ENCODE measurements at places on chromosomes 12 and 14.

DNA sequence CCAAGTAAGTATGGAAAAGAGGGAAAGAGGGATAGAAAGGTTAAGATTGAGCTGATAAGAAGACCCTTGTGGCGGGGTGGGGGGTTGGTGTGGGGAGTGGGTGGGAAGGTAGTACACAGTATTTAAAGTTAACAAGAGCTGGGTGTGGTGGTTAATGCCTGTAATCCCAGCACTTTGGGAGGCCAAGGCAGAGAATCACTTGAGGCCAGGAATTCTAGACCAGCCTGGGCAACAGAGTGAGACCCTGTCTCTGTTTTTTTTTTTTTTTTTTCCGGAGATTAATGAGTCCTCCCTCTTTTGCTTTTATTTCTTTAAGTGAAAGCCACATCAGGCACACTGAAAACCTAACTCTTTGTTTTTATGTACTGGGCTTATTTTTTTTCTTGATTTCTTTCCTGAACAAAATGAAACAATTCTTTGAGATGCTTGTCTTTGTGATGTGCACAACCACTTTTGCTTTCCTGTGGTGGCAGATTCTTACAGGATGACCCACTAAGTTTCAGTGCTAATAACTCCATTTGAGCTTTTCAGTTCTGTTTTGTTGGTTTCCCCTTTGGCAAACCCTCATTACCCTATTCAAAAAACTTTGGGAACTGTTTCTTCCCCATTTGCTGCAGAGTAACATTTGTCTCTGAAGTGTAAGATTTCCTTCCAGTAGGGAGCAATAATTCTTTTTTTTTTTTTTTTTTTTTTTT lies 54.8 kb downstream of the WNK1 start:
- no peak for DNase-seq

- peak; percentile 81 for DNase-seq
These were observed 1352.9 kb downstream of the TMEM121 start for GRCh38 chr14:106879241-106879640.

DNA sequence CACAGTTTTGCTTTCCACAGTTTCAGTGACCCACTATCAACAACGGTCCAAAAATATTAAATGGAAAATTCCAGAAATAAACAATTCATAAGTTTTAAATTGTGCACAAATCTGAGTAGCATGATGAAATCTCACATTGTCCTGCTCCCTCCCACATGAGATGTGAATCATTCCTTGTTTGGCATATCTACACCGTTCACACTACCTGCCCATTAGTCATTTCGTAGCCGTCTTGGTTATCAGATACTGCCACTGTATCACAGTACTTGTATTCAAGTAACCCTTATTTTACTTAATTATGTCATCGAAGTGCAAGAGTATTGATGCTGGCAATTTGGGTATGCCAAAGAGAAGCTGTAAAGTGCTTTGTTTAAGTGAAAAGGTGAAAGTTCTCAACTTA lies 145.3 kb downstream of the SLC5A8 start:
- no peak for DNase-seq

DNA sequence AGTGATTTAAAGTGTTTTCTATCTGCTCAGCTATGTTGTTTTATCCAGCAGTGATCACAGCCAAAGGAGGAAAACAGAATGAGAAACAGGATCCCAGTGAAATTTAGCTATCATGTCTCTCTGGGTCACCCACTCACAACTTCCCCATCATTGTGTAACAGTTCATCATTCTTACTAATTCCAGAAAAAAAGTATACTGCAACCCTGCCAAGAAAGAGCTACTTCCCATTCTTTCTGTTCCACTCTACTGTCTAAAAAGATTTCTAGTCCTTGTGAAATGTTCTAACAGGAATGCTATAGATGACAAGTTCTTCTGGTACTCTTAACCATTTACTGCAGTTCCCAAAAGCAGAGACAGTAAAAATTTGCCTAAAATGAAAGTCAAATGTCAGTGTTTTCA lies 39.2 kb upstream of the CD163 start:
- DNase-seq: no peak

DNA sequence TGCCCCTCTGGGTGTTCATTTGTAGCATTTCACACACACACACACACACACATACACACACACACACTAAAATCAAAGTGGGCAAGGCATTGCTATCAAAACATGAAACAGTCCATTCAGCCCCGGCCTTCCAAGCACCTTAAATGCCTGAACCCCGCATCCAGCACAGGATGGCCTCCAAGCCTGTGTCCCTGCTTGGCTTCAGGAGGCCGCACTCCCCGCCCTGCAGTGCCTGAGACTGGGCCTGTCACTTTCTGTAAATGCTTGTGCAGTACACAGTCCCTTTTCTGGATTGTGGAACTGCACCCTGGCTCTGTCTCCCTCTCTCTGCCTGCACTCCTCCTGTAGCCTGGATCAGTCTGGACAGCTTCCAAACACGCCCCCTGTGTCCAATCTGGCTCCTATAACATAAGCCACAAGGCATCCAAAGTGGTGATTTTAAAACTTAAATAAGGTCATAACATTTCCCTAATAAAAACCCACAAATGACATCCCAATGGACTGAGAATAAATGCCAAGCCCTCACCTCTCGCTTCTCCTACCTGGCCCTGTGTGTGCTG lies 972.2 kb upstream of the TMEM132C start:
- DNase-seq: no peak

DNA sequence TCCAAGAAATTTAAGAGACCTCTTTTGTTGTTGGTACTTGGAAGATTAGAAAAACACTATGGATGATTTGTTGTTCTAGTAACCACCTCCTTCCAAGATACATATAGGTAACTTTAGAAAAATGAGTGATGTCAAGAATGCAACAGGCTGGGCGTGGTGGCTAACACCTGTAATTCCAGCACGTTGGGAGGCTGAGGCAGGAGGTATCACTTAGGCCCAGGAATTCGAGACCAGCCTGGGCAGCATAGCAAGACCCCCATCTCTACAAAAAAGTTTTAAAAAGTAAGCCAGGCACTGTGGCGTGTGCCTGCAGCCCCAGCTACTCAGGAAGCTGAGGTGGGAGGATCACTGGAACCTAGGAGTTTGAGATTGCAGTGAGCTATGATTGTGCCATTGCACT lies 97.8 kb downstream of the PCNX1 start:
- no peak for DNase-seq

DNA sequence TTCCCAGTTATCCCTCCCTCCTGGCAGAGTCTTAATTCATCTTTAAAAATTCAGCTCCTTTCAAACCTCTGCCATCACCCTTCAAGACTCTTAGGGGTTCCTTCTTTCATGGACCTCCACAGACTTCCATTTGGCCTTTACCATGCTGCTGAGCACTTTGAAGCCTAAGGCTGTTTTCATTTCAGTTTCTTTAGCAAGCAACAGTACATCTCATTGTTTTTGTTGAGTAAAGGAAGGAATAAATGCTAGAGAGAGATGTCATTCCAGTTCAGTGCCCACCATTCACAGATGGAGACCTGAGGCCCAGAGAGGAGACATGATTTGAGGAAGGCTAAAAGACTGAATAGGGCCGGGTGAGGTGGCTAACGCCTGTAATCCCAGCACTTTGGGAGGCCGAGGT lies 1.3 kb upstream of the GAS2L3 start:
- DNase-seq: no peak

DNA sequence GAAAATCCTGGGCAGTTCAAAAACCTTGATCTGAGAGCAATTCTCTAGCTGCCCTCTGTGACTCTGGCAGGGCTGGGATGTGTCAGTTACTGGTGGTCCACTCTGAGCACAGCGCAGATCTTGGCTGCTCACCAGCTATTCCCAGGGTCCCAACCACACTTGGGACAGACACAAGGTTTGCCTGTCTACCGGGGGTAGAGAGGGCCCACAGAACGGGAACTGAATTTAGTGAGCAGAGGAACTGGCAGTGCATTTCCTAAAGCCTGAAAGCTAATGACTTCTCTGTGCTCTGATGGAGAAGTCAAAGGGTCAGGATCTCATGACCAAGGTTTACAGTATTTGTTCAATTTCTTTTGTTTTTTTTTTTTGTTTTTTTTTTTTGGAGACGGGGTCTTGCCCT lies 2.6 kb downstream of the PDE6H start:
- peak; percentile 62 for DNase-seq

DNA sequence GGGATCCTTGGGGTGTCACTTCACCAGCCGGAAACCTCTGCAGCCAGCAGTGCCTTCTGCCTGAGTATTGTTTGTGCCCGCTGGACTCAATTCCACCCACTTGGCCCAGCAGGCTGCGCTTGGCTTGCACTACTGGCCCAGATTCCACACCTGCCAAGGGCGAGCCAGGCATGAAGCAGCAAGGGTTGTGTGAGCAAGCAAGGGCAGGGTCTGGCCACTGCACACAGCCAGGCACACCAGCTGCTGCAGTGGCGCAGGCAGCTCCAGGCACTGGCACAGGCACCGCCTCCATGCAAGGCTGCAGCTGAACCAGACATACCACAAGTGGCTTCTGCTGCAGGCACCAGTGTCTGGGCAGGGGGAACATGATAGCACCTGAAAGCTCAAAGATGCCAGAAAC lies 99.5 kb downstream of the NUAK1 start:
- DNase-seq: no peak

DNA sequence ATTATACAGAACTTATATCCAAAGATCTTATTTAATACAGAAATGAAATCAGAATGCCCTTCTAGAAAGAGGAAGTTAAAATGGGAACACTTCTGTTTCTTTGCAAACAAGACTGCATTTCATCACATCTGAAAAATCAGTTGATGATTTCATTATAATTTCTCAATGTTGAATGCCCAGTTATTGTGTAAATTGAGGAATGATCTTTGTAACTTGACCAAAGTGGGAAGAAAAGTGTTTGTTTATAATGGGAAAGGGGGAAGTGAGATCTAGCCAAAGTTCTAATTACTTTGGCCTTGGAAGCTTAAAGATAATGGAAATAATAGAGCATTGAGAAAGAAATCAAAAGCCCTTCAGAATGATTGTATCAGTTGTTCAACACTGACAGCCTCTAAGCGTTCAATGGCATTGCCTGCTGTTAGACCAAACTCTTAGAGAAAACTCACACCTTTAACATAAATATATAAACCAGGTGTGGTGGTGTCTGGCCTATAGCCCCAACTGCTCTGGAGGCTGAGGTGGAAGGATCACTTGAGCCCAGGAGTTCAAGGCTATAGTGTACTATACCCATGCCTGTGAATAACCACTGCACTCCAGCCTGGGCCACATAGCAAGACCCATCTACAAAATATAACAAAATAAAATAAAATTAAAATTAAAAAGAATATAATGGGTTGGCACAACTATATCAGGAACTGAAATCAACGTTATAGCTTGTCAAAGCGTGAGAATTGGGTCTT lies 9.9 kb upstream of the LYZ start:
- DNase-seq: no peak

DNA sequence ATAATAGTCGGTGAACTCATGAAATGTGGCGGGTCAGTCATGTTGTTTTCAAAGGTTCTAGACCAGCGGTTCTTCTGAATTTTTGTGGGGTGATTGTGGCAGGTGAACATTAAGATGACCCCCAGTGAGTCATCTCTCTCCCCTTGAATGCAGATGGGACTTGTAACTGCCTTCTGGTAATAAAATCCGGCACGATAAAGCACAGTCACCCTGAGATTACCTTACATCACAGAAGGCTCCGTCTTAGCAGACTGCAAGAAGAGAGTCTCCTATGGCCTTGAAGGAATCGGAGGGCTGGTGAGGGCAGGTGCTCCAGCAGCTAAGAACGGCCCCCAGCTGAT lies 189.6 kb downstream of the FOXN3 start:
- no peak for DNase-seq

- peak; percentile 64 for DNase-seq
These were observed 64.6 kb downstream of the CCDC88C start for GRCh38 chr14:91352728-91353692.

DNA sequence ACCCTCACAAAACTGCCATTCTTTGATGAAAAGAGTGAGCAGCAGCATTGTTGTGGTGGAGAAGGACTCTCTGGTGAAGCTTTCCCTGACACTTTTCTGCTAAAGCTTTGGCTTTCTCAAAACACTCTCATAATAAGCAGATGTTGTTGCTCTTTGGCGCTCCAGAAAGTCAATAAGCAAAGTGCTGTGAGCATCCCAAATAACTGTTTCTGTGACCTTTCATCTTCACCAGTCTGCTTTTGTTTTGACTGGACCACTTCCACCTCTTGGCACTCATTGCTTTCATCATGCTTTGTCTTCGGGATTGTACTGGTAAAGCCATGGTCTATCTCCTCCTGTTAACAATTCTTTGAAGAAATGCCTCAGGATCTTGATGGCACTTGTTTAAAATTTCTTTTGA lies 424.7 kb upstream of the TMPO start:
- no peak for DNase-seq

- no peak for DNase-seq
These were observed 13.1 kb downstream of the JDP2 start for GRCh38 chr14:75440733-75441477.

- DNase-seq: no peak
These were observed 172.8 kb downstream of the ETV6 start for GRCh38 chr12:11822081-11822834.

GRCh38 chr14:23296012-23296777 lies 6.5 kb downstream of the PPP1R3E start:
- no peak for DNase-seq

- DNase-seq: no peak
These were observed 115.7 kb downstream of the SAMD4A start for GRCh38 chr14:54682578-54682977.

- DNase-seq: no peak
These were observed 469.2 kb downstream of the DIO2 start for GRCh38 chr14:79742142-79742541.

DNA sequence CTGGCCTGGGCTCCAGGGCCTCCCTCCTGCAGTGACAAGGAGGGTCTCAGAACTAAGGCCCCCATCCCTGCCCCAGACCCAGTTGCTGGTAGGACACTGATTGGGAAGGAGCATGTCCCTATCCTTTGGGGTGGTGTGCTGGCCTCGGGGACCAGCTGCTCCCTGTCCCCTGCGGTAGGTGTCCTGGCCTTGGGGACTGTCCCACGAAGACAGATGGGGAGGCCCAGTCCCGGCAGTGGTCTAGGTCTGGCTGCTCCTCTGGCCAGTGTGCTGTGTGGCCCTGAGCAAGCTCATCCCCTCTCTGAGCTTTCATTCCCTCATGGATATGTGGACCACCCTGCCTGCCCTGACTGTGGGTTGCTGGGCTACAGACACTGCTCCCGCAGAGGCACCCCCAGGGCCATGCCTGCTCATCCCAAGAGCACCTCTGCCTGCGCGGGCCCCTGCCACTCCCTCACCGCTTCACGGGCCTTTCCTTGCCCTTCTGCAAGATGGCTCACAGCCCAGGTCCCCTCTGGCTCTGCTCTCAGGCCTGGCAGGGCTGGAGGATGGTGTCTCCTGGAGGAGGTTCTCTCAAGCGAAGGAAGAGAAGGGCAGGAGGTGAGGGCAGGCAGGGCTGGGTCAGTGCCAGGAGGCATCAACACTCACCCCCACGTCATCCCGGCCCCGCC lies 12.5 kb downstream of the AHNAK2 start:
- peak; percentile 72 for DNase-seq

DNA sequence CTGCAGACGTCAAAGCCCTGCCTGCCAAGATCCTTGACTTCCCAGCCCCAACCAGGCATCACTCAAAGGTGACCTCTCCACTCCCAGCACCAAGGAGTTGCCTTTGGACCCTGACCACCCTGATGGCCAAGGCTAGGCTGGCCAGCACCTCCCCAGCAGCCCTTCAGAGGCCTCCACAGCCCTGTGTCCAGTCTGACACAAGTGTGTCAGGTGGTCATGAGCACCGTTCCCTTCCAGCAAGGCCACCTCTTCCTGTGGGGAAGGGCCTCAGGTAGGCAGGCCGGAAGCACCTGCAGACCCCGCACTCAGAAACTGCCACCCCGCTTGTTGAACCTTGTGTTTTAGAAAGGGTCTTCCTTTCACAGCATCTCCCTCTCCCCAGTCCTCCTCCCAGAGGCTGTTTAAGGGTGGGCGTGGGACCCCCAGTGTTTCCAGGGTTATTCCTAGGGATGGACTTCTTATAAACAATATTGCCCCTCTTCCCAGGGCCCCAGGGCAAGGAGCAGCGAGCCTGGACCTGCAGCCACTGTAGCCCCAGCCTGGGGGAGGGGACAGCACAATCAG lies 13.2 kb upstream of the INF2 start:
- DNase-seq: peak; percentile 72
